Ovary (tissue), 10 donors: ENCODE measurements at places on chromosomes 6 and 20. TPM values are rescaled to one million over a fixed set of nuclear protein-coding genes. Genes with fewer than 3 reads are reported as not detected.

Gene PRPH2
- 4.3 TPM for total RNA-seq

- DNase-seq = peak; percentile 31
These were observed 25.3 kb upstream of the CHD6 start for GRCh38 chr20:41643504-41643938.

GRCh38 chr6:55953335-55953734 is 77.9 kb upstream of the BMP5 start:
- no peak for DNase-seq

GRCh38 chr6:15267221-15267620 is 21.4 kb downstream of the JARID2 start:
- no peak for DNase-seq

DNA sequence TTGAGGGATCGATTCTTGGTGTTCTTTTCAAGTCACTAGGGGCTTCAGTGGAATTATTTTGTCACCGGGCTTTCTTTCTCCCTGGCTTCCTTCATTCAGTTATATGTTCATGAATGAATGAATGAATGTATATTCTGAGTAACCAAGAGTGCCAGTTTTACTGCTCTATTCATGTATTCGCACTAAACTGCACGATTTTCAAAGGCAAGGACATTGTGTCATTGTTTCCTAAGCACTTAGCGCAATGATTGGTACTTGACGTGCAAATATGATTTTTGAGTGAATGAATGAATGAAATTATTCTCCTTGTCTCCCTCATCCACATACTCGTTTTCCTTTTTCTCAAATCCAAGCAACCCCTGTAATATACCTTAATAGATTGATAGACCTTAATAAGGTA is 822 bp downstream of the AFG1L start:
- no peak for DNase-seq

DNA sequence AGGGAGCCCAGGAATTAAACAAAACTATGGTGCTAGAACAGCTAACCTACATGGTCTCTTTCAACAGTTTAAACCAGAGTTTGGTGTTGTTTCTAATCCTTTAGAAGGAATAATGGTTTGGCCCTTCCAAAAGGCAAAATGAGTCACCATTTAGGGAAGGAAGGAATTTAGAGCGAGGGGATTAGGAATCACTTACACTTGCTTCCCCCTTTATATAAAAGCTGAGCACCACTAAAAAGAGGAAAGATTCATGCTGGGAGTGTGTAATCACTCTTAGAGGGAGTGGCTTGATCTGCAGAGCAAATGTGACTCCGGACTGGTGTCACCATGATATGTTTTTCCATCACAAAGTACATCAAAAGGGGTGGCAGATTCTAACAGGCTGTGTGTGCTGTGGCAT is 63.6 kb downstream of the F13A1 start:
- DNase-seq = no peak

Gene GNAS-AS1
- 0.18 TPM for total RNA-seq
